ENCODE measurements at places on chromosomes 4 and X.

DNA sequence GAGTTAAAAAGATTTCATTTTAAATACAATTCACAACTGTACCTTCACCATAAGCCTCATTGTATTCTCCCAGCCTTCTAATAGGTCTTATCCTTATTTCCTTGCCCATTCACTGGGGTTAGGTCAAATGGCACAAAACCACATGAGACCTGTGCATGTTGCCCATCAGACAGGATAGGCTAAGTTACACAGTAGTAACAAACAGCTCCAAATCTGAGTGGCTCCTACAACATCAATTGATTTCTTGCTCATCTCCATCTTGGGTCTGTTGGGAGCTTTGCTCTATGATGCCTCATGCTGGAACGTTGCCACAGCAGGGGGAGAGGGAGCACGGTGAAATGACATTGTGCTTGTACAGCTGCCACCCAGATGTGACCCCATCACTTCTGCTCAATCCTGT is 70.6 kb downstream of the DHX15 start:
- no peak for DNase-seq

DNA sequence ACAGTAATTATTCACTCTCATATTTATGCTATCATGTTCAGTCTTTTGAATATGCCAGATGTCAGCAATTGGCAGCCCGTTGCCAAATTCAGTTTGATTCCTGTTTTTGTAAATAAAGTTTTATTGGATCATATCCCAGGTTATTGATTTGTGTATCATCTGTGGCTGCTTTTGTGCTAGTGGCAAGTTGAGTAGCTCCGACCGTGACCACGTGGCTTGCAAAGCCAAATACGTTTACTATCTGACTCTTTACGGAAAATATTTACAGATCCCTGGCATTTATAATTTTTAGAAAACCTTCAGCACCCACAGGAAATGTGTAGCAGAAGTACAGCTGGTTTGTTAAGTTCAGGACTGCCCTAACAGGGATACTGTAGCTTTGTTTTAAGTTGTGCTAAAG is 67.4 kb downstream of the VCX2 start:
- DNase-seq = no peak

DNA sequence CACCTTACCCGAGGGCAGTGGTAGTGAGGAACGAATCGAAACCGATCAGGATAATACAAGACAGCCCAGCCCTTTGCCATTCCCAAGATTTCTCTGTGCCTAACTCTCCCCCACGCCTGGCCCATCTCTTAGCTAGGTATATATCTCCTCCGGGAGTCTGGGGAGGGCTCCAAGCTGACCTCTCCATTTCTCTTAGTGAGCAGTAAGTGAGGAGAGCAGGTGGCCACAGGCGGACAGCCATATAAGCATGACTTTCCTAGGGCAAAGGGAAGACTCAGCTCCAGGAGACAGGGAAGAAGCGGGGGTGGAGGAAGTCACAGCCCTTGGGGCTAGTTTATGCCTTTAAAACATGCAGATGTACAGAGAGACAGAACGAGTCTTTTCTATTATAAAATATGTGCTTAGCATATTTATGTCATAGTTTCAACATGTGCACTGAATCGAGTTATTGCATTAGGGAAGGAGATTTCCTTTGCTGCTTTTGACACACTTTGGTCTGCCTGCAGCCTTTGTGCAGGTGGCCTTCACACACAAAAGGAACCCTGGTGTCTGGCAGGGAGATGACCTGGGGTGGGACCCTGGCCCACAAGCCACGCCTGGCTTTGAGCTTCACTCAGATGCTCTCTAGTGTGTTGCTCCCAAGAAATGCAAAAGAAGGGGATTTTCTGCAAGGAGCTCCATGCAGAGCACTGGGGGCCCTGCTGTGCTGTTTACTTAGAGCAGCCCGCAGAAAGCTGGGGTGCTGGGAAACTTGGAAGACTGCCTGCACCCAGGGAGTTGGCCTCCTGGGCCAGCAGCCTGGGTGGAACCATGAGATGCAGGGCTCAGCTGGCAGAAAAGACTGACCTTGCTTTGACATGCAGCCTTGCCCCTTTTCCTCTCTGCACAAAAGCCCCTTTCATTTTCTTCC is 613.3 kb downstream of the BCOR start:
- no peak for DNase-seq

GRCh38 chr4:81509191-81509590 is 37.5 kb upstream of the RASGEF1B start:
- DNase-seq = peak; percentile 86

- DNase-seq = peak; percentile 86
Observed at GRCh38 chr4:37648084-37648817, 37.9 kb downstream of the RELL1 start.

DNA sequence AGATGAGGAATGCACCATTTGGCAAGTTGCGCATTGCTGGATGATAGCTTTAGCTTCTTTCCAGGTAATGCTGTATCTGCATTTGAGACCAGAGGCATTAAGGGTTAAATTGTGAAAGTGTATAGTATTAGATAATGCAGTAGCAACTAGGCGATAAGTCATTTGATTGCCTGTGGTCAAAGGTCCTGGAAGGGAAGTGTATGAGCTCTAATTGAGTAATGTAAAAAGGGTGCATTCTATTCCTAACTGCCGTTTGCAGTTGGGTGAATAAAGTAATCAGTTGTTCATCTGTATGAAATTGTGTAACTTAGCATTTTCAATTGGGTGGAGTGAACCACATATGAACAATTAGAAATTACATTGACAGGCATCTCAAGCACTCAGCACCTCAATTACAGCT is 54.5 kb upstream of the WDR1 start:
- DNase-seq = no peak

GRCh38 chr4:69025191-69025998 is 70.9 kb upstream of the UGT2B7 start:
- no peak for DNase-seq

- DNase-seq = no peak
Observed at GRCh38 chrX:39377157-39377556, 575.9 kb downstream of the MID1IP1 start.

GRCh38 chr4:91064157-91064853 is 937.1 kb downstream of the CCSER1 start:
- no peak for DNase-seq

DNA sequence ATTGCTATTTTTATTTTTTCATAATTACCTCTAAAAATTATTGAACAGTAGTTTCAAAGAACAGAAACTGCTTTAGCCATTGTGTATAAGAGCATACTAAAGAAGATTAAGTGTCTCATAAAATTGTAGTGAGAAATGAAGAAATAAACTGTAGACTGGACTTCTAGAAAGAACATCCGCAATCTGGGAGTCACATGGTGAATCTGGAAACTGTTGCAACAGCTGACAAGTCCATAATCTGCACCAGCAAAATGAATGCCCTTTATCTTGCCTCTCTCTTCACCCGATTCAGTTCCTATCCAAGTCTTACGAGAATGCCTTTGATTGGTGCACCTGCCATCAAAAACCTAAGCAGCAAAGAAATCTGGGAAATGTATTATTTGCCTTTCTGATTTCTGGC is 312.9 kb downstream of the NAF1 start:
- DNase-seq = no peak

DNA sequence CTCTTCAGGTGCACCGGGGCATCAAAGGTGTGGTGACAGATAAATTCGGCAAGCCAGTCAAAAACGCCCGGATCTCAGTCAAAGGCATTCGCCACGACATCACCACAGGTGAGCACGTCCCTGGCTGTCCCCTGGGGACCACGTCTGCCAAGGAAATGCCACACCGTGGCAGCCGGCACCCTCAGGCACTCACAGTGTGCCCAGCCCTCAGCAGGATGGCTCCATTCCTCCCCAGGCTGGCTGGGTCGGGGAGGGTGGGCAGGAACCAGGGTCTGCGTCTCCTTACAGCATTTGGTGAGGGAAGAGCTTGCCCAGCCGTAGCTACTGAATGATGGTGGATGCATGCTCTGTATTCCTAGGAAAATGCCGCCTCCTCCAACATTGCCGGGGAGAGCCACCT is 25.9 kb downstream of the CPZ start:
- no peak for DNase-seq

- no peak for DNase-seq
Observed at GRCh38 chr4:173436149-173436579, 37.2 kb upstream of the SCRG1 start.

- DNase-seq = no peak
Observed at GRCh38 chr4:148573296-148573695, 131.1 kb upstream of the NR3C2 start.

GRCh38 chrX:55253528-55253927 is 11.2 kb downstream of the PAGE3 start:
- DNase-seq = no peak

DNA sequence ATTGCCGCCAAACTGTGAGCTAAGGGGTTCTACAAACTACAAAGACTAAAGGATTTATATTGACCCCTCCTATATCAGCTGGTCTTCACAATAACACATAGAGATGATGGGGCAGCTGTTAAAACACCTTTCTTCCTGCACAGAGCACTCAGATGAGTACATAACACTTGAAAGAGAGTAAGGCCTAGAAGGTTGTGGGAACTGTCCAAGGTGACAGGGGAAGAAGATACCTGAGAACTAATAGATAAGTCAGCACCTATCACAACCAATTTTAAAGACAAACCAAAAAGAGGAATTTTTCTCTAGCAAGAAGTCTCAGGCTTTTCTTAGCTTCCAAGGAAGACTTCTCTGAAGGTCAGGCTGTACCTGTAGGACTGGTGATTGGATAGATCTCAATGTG is 19.1 kb upstream of the CXCL6 start:
- DNase-seq = no peak

DNA sequence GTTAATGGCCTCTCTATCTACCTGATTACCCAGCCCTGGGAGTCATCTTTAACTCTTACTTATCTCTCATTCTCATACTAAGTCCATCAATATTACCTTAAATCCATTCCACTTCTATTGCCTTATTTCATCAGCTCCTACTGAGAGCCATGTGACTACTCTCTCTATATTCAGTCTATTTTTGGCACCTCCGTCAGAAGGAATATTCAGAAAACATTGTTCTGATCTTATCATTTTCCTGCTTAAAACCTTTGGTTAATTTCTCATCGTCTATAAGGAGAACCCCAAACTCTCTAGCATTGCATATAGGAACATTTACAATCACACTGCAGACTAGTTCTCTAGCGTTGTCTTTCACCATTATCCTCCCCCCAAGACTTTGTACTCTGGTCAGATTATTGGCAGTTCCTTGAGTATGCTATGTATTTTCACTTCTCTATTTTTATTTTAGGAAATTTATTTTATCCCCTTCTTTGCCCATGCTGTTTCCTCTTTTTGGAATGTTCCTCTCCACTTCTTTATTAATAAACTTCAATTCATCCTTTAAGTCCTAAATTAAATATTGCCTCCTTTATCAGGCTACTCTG is 13.7 kb upstream of the AMMECR1 start:
- DNase-seq = peak; percentile 13

- DNase-seq = no peak
Observed at GRCh38 chr4:83342476-83342875, 7.8 kb upstream of the HPSE start.

DNA sequence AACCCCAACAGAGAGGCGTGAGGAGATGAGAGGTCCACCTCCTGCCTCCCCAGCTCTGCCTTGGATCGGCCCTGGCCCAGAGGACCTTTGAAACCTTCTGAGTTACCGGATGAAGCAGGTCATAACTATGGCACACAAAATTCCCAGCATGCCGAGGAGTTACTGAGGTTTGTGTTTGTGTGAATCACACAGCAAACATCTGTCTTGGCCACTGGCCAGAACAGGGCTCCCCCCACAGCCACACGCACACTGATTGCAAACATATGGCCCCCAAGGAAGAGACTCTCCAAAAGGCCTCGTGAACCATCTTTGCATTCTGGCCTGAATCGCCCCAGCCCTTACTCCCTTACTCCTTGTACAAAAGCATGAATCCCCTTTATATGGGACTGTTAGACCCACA is 18.9 kb downstream of the RPS4X start:
- DNase-seq = no peak

DNA sequence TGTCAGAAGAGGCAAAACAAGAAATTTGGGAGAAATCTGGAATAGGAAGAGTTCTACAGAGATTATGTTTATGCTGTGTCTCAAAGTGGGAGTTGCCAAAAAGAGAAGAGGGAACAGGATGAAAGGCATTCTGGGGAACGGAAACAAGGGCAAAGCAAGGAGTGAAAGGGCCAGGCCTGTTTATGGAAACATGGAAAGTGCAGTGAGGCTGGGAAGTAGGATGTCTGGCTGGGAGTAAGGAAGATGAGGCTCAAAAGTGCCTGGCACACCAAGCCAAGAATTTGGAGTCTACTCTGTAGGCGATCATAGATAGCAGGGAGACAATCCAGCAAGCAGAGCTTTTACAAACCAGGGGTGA is 1.8 kb upstream of the CUL4B start:
- DNase-seq = no peak

- no peak for DNase-seq
Observed at GRCh38 chr4:42570221-42570620, 86.7 kb downstream of the ATP8A1 start.

DNA sequence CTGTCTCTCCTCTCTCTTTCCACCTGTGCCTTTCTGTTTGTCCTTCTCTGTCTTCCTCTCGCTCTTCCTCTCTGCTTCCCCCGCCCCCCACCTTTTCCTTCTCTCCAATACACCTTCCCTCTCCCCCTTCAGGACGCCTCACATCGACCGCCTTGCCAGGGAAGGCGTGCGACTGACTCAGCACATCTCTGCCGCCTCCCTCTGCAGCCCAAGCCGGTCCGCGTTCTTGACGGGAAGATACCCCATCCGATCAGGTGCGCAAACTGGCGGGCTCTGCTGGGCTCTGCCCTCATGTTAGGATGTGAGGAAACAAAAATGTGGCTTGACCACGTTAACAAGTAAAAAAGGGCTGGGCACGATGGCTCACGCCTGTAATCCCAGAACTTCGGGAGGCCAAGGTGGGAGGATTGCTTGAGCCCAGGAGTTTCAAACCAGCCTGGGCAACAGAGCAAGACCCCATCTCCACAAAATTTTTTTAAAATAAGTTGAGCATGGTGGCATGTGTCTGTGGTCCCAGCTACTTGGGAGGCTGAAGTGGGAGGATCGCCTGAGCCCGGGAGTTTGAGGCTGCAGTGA is 35.2 kb downstream of the ARSF start:
- DNase-seq = no peak

DNA sequence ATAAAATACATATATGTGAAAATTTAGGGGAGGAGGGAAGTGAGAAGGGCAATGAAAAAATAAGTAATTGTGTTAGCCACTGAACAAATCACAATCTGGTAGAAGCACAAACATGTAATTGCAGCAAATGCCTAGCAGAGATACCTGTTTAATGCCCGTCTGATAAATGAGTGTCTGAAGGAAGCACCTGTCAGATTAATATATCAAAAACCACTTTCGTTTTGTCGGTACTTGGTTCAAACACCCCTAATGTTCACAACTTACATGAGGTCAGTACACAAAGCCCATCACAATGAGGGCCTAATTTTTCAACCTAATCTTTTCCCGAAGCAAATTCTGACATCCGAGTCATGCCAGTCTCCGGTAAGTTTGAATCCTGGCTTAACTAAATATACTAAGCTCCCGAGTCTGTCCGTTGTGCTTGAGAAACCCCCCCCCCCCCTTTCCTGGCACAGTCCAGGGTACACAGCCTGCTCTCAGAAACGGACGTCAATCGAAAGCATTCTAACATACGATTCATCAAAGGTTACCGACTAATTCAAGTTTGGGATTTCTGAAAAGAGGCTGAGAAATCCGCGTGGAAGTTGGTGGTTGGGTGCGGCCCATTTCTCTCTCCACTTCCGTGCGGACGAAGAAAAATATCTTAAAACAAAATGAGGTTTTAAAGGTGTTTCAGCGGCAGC is 758 bp downstream of the SDAD1 start:
- no peak for DNase-seq

Measured in inflammatory macrophage treated with lipopolysaccharide for 1 hour (primary cell).